Effector CD4-positive, alpha-beta T cell (primary cell): ENCODE measurements at places on chromosomes 11 and 22.

- no peak for DNase-seq
Measured at GRCh38 chr22:37569921-37570660, 9.8 kb downstream of the LGALS2 start.

GRCh38 chr22:37733625-37734401, 37.0 kb downstream of the TRIOBP start:
- DNase-seq, result no peak

DNA sequence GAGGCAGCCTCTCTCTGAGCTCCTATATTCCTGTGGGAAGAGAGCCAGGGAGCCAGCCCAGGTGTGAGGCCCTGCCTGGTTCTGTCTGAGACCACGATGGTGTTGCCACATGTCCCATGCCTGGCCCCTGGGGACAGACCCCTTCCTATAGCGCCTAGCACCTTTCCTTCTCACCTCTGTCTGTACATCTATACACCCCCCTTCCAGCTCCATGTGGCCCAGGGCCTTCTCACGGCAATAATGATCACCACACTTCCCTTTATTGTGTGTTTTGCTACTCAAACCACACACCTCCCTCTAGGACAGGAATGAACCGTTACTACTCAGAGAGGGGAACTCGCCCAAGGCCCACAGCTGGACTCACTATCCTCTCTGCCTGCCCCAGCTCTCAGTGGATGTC, 12.8 kb downstream of the CD82 start:
- no peak for DNase-seq

DNA sequence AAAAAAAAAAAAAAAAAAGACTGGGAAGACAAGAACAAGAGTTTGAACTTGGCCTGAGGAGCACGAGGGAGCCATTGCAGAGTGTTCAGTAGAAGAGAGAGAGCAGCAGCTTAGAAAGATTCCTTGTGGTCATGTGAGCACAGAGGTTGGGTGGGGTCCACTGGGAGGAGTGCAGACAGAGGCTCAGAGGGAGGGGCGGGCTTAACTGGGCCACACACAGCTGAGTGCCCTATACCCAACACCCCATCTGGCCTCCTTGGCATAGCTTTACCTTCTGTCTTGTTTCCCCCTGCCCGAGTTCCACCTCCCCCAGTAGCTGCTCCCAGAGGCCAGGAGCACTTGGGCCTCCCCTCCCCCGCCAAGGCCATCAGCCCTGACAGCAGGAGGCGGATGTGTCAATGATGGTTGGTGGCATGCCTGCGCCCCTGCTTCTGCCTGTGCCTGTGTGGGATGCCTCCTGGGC, 12.1 kb downstream of the C11orf86 start:
- DNase-seq, result no peak

- no peak for DNase-seq
Measured at GRCh38 chr11:60625262-60625661, 74.2 kb upstream of the MS4A8 start.

- no peak for DNase-seq
Measured at GRCh38 chr11:27347359-27348339, 15.4 kb downstream of the CCDC34 start.

DNA sequence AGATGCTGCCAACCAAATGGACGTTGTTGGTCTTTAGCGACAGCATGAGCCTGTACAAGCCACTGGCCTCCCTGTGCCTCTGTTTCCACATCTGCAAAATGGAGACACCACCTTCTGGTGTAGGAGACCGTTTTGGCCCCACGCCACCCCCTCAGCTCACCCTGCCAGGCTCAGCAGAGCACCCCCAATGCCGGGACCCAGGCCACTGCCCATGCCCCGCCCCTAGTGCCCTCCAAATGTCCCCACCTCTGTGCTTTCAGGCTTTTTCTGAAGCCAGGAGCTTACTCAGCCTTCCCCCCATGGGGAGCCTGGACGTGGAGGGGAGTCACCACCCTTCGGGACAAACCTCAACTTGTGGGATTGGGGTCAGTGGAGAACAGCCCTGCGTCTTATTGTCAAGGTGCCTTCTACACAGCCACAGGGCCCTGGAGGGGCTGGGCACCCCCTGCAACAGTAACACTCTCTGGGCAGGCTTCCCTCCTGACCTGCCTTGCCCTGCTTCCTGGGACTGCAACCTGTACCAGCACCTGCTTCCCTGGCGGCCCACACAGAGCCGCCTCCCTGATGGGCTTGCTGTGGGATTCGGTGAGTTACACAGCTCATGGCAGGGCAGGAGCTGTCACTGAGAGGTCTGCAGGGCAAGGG, 24.6 kb upstream of the RTL6 start:
- no peak for DNase-seq

- DNase-seq, result no peak
Measured at GRCh38 chr11:102007567-102008437, 39.4 kb upstream of the CFAP300 start.

DNA sequence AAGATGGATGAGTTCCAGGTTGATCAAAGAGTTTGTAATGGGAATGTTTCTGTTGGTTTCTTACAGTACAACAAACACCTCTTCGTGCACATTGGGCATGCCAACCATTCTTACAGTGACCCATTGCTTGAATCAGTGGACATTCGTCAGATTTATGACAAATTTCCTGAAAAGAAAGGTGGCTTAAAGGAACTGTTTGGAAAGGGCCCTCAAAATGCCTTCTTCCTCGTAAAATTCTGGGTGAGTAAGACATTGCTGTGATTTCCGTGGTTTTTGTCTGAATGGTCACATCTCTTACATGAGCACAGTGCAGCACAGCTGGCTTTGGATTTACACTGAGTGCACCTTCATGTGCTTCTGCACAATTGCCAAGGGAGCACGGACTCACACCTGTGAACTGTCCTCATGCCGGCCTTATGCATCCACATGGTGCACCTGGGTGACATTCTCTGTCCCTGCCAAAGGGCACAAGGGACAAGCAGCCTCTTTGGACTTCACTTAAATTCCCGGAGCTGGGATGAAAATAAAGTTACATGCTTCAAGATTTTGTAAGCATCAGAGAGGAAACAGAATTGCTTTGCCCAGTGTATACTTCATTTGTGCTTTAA, 107.1 kb upstream of the RASSF10 start:
- DNase-seq, result no peak

GRCh38 chr11:12497431-12497830, 120.1 kb downstream of the PARVA start:
- no peak for DNase-seq

DNA sequence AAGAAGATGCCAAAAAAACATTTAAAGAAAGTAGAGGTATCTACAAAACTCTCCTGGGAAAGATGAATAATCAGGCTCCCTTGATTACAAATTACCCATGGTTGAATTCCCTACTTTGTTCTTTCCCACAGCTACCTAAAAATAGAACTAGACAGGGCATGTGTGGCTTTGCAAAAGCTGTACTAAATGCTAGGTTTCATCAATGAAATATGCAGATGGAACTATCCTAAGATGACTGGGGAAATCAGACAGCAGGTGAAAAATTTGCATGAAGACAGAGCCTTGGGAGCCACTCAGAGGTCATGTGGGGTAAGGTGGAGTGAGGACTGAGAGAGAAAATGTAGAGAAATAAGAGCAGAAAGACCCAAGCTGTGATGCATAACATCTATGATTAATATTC, 14.7 kb downstream of the LAYN start:
- no peak for DNase-seq

- no peak for DNase-seq
Measured at GRCh38 chr11:112610996-112611750, 350.0 kb upstream of the NCAM1 start.

DNA sequence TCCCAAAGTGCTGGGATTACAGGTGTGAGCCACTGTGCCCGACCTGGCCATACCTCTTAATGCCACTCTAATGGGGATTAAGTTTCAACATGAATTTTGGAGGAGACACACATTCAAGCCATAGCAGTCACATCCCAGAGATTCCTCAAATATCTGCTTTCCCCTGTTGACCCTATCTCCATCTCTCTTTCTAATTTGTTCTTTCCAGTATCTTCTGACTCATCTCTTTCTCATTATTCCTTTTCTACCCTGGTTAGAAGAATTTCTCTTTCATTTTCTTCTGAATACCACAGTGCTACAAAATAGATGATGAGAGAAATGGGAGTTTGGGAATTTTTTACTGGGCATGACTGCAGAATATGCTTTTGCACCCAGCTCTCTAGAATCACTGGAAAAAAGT, 5.1 kb downstream of the OR10V1 start:
- no peak for DNase-seq

DNA sequence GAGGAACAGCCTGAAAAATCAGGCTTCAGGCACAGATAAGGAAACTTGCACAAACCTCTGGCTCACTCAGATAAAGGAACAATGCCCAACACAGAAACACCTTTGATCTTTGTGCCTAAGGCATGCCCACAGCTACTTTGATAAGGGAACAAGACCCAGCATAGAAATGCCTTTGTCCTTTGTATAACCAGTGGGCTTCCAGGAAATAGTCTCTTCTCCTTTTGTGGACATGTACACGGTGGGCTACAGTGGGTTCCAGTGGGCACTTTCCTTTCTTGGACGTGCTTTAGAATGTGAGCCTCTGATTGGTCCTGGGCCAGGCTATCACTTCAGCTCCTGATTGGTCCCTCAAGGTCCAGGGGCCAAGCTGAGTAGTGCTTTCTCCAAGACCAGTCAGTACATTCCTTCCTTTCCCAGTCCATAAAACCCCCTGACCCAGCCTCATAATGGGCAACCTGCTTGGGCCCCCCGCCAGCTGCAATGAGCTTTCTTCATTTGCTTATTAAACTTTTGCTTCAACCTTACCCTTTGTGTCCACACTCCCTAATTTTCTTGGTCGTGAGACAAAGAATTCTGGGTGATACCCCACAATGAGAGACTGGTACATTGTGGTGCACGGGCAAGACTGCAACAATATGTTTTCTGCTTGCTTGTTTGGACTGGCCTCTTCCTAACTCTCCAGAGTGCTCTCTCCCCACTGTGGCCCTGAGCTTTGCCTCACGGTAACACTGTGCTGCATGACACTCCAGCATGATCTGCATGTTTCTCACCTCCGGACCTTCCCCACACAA, 1.7 kb upstream of the CABIN1 start:
- no peak for DNase-seq

DNA sequence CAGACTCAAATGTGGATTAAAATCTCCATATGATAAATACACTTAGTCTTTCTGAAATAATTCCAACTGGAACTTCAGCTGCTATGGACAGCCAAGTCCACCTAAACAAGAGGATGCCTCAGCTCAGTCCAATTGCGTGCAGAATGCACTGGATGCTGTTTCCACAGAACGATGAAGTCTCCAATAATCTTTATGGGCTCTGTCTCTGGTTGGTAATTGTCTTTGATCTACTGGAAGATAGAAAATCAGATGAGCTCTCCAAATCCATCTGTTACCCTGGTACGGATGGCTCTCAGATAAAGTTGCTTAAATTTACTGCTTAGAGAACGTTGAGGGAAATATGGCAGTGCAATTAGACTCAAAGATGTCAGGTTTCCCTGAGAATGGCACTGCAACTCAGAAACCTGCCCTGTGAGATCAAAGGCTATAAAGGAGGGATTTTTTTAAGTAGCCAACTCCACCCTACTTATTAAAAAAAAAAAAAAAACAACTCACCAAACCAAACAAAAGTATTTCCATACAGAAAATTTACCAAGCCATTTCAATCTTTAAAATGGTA, 859 bp upstream of the BIRC3 start:
- DNase-seq, result no peak

DNA sequence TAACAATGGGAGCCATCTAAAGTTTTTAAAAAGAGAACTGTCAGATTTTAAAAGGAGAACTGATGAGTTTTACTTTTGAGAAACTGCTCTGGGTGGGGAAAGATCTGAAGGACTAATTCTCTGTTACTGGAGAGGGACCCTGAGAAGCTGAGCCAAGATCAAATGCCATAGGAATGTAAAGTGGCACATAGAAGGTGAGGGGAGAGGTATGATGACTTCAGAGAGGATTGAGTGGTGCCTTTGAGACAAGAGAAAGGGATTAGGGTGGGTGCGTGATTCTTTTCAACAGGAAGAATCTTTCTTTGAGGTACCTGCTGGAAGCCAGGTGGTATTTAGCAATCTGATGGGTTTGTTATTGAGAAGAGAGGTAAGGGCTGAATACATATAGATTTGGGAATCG, 9.0 kb downstream of the CRKL start:
- no peak for DNase-seq

DNA sequence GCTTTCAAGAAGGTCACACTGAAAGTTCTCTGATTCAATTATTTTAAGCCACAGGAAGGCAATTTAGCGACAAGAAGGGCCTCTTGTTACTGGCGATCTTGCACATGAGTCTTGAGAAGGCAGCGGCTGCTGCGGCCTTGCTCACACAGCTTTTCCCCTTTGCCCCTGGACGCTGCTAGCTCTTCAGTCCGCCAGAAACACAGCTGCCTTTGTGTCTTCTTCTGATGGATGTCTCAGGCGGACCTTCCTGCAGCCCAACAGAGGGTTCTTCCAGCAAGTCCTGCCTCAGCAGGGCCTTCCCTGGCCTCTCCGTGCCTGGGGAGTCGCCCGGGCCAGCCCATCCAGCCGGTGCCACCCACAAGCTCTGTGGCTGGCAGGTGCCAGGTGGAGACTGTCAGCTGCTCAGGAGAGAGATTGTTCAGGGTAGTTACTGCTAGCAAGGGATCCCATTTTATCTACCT, 59.4 kb downstream of the PKNOX2 start:
- DNase-seq, result no peak

- no peak for DNase-seq
Measured at GRCh38 chr11:123507043-123507442, 77.0 kb downstream of the GRAMD1B start.

- DNase-seq, result no peak
Measured at GRCh38 chr11:94272738-94273313, 31.6 kb upstream of the IZUMO1R start.

- DNase-seq, result no peak
Measured at GRCh38 chr22:19407649-19408606, 23.6 kb downstream of the HIRA start.

- no peak for DNase-seq
Measured at GRCh38 chr11:118882491-118882890, 1.2 kb upstream of the CXCR5 start.

DNA sequence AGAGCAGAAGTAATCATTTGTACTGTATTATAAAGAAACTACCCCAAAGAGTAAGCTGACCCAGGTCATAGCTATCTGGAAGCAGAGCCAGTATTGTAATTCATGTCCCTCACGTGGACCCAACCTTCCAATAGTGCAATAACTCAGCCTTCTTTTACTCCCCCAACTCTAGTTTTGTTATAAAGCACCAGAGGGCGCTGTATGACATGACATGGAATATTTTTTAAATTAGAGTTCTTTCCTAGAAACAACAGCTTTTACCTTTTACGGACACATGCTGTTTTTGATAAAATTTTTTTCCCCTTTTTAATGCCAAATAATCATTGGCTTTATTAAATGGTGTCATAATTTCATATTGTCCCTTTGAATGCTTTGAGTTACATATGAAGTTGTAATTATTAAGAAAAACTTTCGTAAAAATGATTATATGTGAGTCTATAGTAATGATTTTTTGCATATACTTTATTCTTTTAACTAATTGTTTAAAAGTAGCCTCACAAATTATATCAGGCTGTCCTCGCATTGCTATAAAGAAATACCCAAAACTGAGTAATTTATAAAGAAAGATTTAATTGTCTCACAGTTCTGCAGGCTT, 76.9 kb downstream of the DKK3 start:
- no peak for DNase-seq

GRCh38 chr22:17446698-17447097, 77.4 kb downstream of the CECR2 start:
- DNase-seq, result no peak
